ENCODE measurements at places on chromosomes 7 and 10.

DNA sequence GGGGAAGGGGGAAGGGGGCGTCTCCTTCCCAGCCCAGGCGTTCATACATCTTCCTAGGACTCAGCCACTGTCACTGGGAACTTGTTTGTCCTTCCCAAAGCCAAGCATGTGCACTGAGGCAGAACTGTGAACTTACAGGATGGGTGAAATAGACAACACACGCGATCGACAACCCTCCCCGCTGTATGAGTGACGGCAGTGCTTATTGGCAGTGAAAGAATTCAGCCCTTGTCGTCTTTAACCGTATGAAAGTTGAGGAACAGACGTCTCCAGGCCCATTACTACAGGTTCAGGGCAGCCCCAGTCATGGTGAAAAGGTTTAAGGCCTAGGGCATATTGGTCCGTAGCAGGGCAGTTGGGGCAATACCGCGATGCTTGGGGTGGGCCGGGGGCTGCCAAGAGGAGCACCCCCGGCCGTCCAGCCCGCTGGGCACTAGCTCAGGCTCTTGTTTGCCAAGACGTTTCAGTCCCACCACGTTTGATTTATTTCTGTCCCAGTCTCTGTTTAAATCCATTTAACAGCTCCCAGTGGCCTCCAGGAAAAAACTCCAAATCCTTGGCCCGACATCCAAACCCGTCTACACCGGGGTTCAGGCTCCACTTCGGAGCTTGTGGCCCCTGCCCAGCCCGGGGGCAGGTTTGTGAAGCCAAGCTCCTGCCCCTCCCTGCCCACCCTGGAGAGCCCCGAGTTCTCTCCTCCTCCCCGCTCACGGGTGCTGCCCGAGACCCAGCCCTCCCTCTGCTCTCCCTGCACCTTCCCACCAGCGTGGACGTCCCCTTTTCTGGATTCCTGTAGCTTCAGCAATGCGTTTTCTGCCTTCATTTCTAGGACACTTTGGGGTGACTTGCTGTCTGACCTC lies 159.8 kb downstream of the DNAJB6 start:
- no peak for DNase-seq

DNA sequence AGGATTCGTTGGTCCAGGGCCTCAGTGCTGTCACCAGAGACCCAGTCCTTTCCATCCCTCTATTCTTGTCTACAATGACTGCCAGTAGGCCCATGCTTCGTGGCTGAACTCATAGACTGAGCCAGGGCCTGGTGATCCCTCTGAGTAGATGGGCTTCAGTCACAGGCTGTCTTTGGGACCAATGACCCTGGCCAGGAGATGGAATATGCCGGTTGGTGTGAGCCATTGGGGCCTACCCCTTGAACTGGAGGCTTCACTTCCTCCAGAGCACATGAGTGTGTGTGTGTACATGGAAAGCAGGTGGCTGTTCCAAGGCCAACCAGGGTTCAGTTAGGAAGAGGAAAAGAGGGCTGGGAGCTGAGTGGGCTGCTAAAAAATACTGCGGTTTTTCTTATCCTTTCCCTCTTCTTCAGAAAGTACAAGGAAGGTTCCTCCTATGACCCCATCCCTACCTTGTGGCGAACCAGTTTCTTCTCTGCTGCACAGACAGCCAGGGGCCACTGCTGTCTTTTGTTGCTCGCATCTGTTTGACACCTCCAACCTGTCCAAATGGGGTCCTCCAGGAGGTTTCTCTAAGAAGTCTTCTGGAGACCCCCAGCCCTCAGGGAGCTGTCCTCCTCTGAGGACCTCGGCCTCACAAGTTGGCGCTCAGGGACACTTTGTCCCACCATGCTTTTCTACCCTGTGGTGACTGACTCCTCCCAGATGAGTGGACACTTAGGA lies 36.6 kb downstream of the ADRA2A start:
- DNase-seq: no peak

DNA sequence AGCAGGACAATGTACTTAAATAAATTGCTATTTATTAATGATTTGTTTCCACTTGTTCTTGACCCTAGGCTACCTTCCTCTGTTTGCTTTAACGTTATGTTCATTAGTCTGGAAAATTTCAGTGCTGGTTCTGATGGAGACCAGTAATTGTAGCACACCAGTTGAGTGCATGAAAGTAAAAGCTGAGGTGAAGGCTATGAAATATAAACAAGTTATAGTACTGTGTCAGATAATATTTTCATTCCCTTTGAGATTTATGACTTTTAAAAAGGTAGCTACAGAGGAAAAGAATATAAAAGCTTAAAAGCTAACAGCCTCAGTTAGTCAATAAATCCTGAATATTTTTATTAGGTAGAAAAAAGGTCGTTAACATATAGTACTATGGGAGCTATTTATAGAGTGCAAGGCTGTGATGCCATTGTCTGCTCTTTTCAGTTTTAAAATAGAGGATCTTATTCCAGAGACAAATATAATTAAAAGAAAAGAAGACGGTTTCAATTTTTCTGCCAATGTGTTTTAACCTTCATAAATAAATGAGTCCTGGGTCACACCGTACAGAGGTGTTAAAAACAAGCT lies 351.8 kb upstream of the ETV1 start:
- no peak for DNase-seq

GRCh38 chr7:141352955-141353354 lies 198.3 kb upstream of the AGK start:
- DNase-seq: no peak

DNA sequence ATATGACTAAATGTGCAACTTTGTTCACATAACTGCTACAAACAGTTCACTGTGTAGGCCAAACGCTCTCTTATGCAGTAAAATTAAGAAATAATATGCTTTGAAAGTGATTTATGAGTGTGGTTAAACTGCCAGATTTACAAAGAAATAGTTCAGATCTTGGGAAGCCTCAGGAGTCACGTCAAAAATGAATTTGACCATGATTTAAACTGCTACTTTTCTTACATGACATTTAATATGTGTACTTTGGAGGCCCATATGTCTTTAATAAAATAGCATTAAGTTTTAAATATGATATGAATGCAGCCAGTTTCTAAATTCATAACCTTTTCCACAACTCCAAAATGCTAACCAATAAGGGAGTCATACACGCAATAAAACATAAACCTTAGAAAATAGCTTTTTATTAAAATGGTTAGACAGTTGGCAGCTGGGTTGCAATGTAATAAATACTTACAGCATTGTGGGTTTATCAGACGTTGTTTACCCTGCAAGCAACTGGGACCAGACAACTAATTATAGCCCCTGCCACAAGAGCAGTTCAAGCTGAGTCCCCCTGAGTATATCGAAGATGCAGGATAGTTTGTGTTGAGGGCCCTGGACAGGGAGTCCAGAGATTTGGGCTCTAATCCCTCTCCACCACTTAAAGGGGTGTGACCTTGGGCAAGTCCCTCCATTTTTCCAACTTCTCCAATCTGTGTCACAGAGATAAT lies 640.4 kb downstream of the LRMDA start:
- DNase-seq: no peak

DNA sequence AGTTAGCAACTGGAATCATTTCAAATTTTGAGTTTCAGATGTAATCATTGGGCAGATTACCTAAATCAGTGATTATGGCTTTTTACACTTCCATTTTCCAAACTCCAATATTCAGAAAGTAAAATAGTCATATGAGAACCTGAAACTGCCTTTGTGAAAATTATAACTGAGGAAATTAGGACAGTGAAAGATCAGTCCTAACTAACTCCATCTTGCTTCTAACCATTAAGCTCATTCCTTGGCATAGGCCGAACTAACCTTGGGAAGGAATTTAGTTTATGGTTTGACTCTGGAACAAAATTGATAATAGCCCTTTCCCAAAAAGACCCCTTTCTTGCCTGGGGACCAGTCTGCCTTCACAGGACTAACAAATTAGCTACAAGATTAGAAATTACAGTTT lies 2.2 kb downstream of the CRPPA start:
- DNase-seq: no peak

GRCh38 chr7:143363016-143363937 lies 764 bp upstream of the FAM131B start:
- DNase-seq: no peak

DNA sequence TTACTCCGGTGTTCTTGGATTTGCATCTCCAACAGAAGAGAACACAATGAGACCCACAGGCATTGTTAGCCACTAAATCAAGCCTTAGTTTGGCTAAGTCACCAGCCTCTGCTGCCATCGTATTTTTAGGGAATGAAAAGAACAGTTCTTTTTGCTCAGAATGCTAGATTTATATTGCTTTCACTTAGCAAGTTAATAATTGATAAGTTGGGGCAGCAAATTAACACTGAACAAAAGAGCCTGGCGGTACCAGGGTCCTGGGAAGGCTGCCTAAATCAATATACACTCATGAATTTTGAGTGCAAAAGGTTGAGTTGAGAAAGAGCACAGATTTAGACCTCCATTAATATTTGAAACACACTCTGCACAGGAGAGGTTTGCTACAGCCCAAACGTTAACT lies 767.7 kb downstream of the TYW1 start:
- DNase-seq: no peak

DNA sequence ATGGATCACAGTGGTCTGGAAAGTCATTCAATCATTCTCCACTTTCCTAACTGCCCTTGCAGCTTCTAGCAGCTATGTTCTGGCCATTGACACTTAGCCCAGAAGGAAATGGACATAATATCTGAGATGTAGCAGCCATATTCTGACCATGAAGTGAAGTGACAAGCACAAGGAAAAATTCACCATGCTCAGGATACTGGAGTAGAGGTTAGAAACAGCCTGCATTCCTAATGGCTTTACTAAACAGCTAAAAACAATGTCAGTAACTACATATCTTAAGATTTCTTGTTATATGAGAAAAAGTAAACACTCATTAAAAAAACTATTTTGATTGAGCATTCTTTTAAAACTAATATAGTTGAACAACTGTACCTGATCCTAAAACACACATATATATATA lies 443.8 kb downstream of the MAGI2 start:
- no peak for DNase-seq

- DNase-seq: no peak
Observed at GRCh38 chr7:92813390-92814024, 22.9 kb downstream of the CDK6 start.

GRCh38 chr10:7583626-7584025 lies 83.1 kb downstream of the ITIH5 start:
- DNase-seq: no peak

- DNase-seq: no peak
Observed at GRCh38 chr7:31690935-31691334, 3.9 kb downstream of the PPP1R17 start.

DNA sequence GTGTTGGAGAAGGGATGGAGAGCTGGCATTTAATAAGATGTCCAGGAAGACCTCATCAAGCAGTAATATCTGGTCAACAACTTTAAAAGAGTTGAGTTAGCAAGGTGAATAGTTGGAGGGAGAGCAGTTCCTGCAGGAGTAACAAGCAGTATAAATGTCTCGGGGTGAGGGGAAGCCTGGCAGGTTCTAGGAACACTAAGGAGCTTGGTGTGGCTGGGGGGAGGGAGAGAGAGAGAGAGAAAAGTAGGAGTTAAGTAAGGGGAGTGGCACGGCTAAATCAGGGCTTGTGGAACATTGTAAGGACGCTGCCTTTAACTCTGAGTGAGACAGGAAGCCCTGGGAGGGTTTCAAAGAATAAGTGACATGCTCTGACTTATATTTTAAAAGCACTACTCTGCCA lies 22.0 kb upstream of the LAMB4 start:
- DNase-seq: no peak

DNA sequence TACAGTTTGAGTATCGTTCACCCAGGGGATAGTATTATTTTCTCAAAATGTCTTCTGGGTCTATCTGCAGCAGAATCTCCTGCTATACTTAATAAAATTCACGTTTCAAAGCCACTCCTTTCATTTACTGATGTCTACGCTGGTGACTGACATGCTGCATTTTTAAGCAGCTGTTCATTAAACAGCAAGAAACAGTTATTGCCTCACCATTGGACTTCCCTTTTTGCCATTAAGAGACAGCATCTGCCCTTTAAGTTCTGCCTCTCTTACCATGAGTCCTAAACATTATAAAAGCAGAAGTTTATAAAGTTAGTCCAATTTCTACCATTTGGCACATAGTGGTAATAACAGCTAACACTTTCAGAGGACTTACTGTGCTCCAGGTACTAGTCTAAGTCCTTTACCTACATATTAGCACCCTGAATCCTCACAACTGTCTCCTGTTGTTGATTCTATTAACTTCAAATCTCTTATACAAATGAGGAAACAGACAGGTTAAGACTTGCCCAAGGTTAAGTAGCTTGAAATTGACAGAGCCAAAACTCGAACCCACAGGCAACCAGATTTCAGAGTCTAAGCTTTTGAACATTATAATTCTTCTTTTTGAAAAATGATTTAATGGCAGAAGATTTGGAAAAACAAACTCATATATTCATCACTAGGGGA lies 169.5 kb downstream of the SNX13 start:
- DNase-seq: peak; percentile 27

DNA sequence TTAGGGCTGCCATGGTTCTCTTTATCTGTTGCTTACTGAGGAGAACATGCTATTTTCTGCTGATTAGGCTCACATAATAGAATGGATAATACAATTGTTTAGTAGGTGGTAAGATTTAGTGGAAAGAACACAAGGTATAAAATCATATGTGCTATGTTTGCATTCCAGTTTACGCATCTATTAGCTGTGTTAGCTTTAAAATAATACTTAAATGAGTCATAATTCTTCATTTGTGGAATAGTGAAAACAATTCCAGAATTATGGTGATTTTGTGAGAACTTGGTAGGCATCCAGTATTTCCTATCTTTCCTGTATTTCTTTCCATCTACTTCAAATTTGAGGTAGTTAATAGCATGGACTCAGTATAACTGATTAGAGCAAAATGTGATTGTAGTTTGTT lies 1585.5 kb upstream of the LRRTM3 start:
- DNase-seq: no peak

DNA sequence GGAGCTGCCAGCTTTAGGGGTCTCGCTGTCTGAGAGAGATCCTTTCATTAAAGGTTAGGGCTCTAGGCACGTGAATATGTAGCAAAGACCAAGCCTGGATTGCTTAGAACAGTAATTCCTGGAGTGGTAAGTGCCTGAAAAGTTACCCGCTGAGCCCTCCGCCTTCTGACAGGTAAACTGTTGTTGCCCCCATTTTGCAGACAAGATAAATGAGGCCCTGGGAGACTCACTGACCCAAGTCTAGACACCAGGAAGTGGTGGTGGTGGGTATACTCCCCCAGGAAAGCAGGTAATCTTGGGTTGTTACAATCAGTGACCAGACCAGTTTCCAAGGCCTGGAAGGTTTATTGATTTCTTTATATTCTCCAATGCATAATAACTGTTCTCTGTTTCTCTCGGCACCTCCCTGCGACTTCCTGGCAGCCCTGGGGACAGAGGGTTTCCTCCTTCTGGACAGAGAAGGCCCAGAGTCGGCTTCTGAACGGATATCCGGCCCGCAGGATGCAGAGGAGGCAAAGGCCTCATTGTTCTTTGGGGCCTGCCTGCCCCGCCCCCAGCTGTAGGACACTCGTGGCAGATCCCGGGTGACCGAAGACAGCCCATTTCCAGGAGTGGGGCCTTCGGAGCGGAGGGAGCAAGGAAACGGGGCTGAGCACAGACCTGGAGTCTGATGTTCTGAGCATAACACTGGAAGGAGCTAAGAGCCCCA lies 1.3 kb upstream of the GRK5 start:
- peak; percentile 78 for DNase-seq

All from hematopoietic multipotent progenitor cell treated with erythropoietin and hydrocortisone succinate and interleukin-3 and kit ligand, for 8 days (in vitro differentiated cells).